ENCODE measurements at places on chromosomes 4 and X.
A peak's percentile ranks its signal among the peaks of the same experiment; 100 is the strongest.

- DNase-seq, result no peak
These were observed 67.0 kb downstream of the TAPT1 start for GRCh38 chr4:16159286-16159685.

DNA sequence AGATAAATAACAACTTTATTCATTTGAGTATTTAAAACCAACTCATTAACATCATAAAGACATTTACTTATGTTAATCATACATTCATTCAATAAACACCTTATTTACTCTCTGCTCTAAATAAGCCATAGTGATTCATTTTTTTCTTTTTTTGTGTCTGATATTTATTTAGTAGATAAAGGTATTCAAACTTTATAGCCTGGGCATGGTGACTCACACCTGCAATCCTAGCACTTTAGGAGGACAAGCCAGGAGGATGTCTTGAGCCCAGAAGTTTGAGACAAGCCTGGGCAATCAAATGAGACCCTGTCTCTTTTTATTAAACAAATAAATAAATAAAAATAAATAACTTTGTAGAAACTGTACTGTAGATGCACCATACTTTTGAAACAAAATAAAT lies 771.3 kb upstream of the PCDH7 start:
- peak; percentile 19 for DNase-seq

- DNase-seq, result no peak
These were observed 30.8 kb upstream of the MXD4 start for GRCh38 chr4:2292646-2293108.

DNA sequence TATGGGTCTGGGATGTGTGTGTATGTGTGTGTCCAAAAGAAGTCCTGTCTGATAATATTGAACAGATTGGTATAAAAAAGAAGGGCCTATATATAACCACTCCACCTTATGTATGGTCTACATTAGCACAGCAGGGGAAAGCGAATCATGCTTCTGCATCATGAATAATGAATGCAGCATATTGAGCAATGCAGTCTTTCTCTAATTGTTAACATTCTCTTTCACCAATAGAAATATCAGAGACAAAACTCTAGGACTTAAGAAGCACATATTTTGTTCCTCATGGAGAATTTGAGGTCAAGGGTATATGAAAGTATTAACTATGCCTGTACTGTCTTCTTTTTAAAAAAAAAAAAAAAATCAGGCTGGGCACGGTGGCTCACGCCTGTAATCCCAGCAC lies 264.3 kb upstream of the NOCT start:
- peak; percentile 46 for DNase-seq

- peak; percentile 30 for DNase-seq
These were observed 106.9 kb upstream of the ACSL4 start for GRCh38 chrX:109839694-109840567.

DNA sequence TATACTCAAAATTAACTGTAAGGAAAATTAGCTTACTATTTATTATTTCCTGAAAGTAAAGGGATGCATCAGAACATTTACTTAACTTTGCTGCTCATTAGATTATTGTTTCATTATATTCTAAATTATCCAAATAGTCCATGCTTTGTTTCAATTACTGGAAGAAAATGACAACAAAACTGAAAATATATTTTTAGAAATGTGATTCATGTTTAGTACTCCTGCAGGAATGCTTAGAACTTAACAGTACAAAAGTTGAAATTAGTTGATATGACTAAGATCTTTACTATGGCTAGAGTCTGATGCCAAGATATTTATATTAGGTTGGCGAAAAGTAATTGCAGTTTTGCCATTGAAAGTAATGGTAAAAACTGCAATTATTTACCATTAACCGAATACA lies 660.5 kb upstream of the PABPC4L start:
- DNase-seq, result no peak

DNA sequence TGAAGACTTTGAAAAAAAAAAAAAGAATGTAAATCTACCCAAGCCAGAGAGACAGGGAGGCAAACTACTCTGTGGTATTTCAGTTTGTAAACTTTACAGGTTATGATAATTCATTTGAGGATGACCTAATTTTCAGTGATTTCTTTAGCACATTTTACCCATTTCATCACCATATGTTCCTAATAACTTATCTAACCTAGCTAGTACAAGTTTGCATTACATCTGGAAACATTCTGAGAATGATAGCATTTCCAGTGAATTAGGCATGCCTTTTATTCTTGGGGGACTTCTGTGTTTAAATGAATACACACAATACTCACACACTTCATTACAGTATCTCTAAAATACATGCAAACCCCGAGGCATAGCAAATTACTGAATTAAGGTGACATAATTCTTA lies 1055.5 kb downstream of the PCDH18 start:
- no peak for DNase-seq

DNA sequence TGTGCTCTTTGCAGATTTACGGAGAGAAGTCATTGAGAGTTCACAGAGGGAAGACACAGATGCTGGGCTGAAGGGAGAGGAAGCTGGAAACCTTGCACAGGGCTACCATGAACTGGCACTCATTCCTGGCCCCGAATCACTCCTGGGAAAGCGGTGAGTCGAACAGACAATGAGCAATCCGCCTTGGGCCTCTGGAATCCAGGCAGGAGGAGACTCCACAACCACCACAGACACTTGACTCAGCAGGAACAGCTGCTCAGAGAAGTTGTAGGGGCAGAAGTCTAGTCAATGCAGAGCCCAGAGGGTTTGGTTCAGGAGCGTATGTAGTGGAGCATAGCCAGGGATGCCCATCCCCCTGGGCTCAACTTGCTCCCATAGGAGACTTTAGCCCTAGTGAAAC lies 62.8 kb upstream of the GRIA3 start:
- peak; percentile 66 for DNase-seq
